Peyer's patch (tissue), 4 donors: ENCODE measurements at places on chromosomes 7 and 10. TPM values are rescaled to one million over a fixed set of nuclear protein-coding genes. Genes with fewer than 3 reads are reported as not detected.

Gene CALML5
- not detected for total RNA-seq

Gene GOLGA7B
- 0.88 TPM for total RNA-seq

Gene PRLHR
- not detected for total RNA-seq

DNA sequence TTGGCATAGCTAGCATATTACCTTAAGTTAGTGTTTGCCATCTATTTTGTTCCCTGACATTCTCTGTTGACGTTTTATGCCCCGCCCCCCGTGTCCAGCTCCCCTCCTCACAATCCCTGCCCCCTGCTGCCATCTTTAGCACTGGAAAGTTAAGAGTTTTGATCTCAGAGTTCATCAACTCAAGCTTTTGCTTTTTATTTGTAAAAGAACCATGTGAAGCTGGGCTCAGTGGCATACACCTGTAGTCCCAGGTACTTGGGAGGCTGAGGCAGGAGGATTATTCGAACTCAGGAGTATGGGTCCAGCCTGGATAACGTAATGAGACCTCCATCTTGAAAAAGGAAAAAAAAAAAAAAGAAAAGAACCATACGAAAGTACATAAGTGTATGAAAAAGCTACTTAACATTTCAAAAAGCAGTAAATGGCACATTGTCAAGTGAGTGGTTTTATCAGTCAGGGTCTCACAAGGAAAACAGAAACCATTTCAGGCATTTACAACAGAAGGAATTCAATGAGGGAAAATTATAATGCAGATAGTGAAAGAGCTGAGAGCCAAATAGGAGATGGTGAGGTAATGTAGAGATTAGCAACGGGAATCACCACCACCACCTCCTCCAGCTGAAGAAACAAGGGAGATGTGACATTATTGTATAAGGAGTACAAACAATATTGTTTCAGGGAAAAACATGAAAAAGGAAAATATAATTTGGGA, 64.9 kb downstream of the MCU start:
- DNase-seq: no peak

DNA sequence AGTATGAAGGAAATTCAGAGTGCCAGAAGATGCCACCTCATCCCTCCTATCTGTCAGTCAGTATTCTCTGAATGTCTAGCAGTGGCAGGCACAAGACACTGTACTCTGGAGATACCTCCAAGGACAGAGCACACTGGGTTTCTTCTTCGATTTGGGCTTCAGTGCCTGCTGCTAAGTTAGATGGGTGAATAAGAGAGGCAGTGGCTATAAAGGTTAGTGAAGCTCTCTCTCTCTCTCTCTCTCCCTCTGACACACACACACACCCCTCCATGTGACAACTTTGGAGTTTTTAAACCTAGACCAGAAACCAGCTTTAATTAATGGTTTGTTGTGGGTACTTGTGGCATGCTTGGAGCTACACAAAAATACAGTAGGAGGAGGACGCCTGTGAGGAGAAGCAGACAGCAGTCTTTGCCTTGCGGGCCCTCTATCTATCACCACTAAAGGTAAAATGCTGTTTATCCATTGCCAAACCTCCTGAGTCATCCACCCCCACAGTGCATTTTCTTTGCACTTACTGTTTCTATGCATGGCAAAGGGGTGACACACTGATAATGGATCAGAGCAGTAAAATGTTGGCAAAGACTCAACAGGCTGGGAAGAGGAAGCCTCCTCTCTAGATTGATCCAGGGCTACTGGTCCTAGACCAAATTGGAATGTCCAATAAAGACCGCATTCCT, 102.5 kb downstream of the TRIL start:
- DNase-seq: no peak

DNA sequence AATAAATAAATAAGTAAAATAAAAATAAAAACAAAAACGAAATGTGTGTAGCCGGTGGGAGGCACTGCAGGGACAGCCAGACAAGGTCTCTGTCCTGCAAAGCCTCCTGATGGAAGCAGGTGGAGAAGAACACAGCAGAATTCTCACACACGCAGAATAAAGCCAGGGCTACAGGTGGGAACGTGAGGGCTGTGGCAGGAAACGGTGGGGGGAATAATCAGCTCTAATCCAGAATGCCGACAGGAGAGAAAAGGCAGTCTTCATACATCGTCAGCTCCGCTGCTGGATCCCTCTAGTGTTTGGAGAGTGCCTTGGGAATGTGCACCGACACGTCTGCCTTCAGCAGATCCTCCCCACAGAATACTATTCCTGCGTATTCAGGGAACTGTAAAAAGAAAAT, 6.8 kb upstream of the SNX8 start:
- no peak for DNase-seq

GRCh38 chr7:27324246-27324645, 81.6 kb downstream of the EVX1 start:
- DNase-seq: no peak

DNA sequence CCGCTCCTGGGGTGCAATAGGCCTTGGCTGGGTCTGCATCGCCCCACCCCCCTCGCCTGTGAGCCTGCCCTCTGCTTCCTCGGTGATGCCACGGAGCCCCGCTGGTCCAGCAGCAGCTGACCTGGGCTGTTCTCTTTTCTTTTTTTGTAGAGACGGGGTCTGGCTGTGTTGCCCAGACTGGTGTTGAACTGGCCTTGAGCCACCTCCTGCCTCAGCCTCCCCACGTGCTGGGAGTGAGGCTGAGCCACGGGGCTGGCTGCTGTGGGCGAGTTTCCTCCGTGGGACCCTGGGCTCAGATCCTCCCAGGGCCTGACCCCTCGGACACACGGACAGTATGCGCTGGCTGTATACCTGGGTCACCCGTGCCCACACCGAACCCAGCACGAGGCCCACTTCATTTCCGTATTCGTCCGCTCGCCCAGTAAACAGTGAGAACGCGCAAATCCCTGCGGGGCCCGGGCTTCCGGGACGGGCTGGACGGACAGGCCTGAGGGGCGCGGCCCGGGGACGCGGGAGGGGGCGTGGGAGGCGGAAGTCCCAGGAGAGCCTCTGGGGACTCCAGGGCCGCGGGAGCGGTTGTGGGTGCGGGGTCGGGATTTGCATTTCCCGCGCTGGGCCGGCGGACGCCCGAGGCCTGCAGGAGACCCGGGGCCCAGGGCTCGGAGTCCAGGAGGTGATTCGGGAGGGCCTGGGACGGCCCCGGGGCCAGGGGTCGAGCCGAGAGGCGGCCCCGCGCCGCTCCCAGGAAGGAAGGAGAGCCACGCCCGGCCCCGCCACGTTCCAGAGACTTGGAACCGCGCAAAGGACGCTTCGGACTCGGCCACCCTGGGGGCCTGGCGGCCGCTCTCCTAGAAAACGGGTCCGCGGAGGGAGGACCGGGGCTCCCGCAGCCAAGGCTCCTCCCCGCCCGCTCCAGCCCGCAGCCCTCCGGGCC, 57.7 kb upstream of the DNAJB6 start:
- DNase-seq: no peak
